ENCODE measurements at places on chromosomes 2 and 18.
A peak's percentile ranks its signal among the peaks of the same experiment; 100 is the strongest.

DNA sequence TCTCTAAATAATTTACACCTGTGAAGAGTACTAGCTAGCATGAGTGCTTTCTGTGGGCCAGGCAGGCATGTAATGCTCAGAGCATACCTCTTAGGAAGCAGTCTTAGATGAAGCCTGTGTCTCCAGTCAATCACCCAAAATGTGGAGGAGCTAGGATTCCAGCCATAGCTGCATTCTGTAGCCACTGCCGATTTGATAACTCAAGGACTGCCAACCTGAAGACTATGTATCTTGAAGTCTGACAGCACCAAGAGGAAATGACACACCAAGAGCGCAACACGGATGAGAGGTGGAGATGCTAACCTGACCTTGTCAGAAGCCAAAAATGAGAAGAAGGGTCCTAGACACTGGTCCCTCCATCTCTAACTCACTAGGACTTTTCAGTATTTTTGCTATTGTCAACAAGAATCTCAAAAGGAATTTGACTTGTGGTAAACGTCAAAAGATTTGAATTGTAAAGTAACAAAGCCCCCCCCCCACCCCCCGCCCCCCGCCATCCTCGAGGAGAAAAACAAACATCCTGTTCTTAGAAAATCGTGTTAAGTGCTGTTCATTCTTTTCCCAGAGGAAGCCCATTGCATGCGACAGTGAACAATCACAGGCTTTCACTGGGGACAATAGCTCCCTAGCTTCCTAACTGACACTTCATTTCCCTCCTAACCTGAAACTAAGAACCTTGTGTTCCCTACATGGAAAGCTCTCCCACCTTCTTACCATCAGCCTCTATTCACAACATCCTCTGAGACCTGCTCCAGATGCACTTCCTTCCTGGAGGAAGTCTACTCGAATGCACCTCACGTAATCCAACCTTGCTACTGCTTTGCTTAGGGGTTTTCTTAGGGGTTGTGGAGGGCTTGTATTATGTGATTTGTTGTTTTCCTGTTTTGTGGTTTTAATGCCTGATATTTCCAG lies 14.7 kb downstream of the CDC42EP3 start:
- DNase-seq = no peak

GRCh38 chr18:57764995-57765394 lies 38.1 kb downstream of the ATP8B1 start:
- DNase-seq = no peak

GRCh38 chr2:149745396-149746230 lies 158.0 kb upstream of the MMADHC start:
- DNase-seq = no peak

- no peak for DNase-seq
Measured at GRCh38 chr2:9249020-9249800, 42.6 kb downstream of the ASAP2 start.

DNA sequence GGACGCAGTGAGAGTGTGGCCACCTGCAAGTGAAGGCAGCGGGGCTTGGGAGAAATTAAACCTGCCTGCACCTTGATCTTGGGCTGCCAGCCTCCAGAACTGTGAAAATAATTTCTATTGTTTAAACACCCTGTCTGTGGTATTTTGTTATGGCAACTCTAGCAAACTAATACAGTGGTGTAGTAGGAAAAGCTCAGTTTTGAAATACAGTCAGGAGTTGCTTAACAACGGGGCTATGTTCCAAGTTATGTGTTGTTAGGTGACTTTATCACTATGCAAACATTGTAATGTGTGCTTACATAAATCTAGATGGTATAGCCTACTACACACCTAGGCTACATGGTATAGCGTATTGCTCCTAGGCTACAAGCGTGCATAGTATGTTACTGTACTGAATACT lies 93.4 kb upstream of the FN1 start:
- no peak for DNase-seq

GRCh38 chr18:3995476-3996102 lies 459.5 kb downstream of the DLGAP1 start:
- peak; percentile 40 for DNase-seq

- DNase-seq = no peak
Measured at GRCh38 chr2:150127995-150128394, 359.5 kb downstream of the RND3 start.

- DNase-seq = no peak
Measured at GRCh38 chr18:45526114-45526841, 89.0 kb upstream of the SLC14A2 start.

- peak; percentile 29 for DNase-seq
Measured at GRCh38 chr18:79620576-79621165, 58.9 kb upstream of the CTDP1 start.

- no peak for DNase-seq
Measured at GRCh38 chr2:100021791-100022340, 120.5 kb downstream of the AFF3 start.

DNA sequence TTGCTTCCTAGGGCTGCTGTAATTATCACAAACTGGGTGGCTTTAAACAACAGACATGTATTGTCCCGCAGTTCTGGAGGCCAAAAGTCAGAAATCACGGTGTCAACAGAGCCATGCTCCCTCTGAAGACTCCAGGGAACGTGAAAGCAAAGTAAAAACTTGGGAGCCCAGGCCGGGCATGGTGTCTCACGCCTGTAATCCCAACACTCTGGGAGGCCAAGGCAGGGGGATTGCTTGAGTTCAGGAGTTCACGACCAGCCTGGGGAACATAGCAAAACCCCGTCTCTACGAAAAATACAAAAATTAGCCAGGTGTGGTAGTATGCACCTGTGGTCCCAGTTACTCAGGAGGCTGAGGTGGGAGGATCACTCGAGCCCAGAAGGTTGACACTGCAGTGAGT lies 63.5 kb downstream of the MCFD2 start:
- DNase-seq = no peak

DNA sequence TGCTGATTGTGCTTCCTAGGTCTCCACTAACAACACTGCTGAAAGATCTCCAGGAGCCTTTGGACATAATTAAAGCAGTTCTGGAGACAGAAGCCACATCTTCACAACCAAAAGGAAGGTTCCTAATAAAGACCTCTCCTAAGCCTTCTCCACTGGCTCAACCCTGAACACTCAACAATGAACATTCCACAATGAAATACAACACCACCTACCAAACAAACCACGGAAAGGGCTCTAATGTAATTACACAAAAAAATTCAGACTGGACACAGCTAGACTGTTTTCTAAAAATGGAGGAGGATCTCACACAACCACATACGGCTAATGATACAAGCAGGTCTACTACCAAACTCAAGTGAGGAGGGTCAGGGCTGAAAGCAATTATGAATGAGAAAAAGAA lies 43.6 kb downstream of the NOL10 start:
- no peak for DNase-seq

DNA sequence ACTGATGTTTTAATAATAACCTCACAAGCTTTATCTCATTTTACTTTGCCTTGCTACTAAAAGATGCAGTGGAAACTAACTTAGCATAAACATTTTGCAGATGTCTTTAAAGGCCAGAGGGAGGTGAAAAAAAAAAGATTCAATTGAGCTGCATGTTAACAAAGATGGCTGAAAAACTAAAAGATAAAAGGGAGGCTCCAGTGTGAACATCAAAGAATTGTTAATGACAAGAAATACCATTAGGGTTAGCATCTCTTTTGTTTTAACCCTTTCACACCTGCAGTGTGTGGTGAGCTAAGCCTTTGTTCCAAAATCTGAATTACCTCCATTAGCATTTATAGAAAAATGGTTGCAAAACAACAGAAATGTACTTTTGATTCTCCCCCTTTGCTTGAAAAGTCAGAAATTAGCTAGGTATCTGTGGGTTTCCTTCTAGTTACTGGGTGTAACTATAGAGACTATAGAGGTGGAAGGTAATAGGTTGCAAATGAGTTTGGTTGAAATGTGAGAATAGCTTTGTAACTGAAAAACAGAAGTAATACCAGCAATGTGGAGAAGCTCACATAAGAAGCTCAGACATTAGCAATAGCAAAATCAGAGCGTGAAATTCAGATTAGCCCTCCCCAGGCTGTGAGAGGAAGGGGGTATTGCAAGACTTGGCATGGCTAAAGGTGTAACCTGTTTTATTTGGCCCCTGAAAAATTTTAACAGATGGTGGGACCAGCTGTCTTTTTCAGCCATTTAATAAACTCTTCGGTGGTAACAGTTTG lies 34.8 kb upstream of the SP5 start:
- no peak for DNase-seq

GRCh38 chr2:11899264-11899818 lies 152.9 kb downstream of the LPIN1 start:
- DNase-seq = no peak

DNA sequence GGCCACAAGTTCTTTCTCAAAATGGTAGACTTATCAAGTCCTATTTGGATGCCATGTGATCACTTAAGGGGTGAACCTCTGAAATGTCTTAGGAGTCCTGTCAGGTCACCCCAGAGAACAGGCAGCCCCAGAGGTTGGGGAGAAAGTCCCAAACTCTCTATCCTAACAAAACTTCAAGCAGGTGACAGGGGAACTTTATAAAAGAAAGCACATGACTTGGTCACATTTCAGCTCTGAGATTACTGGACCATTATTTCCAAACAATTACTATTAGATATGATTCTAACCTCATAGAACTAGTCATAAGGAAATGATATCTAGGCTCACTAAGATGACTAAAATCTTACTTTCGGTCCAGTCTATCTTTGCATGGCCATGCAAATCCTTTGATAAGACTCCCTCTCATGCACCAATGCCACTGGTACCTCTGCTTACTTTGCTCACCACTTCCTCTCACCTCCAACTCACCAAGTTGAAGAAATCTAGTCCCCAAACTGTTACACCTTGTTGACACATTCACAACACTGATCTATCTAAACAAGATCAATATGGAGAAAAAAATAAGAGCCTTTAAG lies 107.0 kb downstream of the GALNT14 start:
- DNase-seq = no peak

DNA sequence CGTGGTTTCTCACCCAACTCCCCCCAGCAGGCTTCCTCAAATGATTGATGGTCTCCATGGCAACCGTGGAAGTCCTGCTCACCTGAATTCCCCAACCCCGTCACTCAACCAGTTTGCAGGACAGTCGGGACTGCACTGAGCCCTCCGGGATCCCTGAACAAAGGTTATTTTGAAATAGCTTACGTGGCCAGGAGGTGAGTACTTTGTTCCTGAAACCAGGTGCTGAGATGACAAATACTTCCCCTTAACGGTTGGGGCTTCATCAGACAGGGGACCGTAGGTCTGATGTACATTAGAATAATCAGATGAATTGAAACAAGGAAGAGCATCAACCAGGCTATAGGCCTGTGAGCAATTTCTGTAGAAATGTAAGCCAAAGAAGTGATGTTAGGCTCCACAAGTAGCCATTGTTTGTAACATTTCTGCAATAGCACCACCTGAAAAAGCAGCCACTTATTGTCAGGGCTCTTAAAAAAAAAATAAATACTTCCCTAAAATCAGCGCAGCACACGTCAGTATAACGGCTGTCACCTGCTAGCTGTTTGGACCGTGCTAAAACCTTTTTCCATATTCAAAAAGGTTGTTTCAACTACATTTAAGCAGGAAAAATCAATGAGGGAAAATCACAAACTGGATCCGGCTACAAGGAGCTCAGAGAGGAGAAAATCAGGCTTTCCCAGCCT lies 206.4 kb upstream of the ID2 start:
- no peak for DNase-seq

- no peak for DNase-seq
Measured at GRCh38 chr2:148917431-148917830, 42.4 kb downstream of the KIF5C start.

- no peak for DNase-seq
Measured at GRCh38 chr2:215236131-215236530, 75.7 kb upstream of the ATIC start.

DNA sequence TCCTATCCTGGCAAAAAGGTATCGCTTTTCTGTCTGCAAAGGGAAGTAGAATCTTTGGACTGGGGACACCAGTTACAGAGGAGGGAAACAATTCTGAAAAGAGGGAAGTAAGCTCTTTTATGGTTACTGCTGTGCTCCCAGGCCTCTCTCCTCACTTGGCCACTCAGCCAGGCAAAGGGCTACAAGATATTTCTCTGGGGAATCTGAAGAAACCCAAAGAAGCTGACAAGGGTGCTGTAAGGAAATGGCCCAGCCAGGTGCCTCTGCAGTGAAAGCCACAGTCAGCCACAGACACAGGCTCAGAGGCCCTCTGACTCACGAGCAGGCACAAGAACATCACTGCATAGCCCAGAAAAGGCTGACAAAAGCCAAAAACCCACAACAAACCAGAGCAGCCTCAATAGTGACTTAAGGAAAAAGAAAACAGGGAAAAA lies 5.8 kb downstream of the HDLBP start:
- no peak for DNase-seq

DNA sequence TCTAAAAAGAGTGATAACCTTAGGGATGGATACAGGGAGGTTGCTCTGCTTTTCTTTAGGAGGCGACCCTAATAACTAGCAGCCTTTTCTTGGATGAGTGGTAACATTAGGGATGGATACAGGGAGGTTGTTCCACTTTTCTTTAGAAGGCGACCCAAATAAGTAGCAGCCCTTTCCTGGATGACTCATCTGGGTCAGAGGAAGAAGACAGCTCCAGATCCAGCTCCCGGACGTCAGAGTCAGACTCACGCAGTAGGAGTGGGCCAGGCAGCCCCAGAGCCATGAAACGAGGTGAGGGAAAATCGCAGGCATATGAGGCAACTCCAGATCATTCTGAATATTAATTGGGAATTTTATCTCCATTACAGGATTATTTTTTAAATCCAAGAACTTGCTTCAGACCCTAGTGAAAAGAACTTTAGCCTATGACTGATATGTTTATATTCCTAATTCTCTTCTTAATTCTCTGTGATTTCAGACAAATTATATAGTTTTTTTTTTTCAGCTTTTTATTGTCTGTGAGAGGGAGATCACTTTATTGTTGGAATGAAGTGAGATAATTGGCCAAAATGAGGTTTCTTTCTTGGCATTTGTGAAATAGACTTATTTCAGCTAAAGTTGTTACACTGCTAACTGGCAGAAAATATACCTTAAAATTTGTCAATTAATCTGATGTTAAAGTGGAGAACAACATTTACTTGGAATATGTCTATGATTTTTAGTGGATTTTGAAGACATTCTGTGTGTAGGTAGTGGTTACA lies 31.2 kb upstream of the C1GALT1C1L start:
- DNase-seq = peak; percentile 49

DNA sequence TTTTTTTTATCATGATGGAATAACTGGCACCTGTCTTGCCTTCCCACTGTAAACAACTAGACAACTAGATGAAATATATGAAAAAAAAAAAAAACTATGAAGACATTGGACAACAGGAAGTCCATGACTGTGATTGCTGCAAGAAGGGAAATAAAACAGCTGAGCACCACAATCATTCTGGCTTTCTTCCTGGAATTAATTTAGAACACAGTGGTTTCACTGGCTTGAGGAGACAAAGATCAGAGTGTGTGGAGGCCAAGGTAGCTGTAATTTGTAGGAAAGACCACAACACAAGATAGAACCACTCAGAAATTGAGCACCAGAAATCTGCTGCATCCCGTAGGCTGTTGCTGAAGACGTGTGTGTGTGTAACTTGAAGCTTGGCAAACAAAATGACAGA lies 121.1 kb upstream of the PID1 start:
- DNase-seq = no peak

- DNase-seq = no peak
Measured at GRCh38 chr18:75165926-75166325, 43.0 kb downstream of the PTGR3 start.

Measured in heart left ventricle (tissue), 16 donors.